ENCODE measurements at places on chromosomes 5 and 9.

DNA sequence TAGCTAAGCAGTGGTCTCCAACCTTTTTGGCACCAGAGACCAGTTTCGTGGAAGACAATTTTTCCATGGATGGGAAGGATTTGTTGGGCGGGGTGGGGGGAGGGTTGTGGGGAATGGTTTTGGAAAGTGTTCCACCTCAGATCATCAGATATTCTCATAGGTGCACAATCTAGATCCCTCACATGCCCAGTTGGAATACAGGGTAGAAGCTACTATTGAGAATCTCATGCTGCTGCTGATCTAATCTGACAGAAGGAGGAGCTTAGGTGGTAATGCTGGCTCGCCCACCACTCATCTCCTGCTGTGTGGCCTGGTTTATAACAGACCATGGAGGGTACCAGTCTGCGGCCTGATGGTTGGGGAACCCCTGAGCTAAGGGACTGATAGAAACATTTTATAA, 662.7 kb upstream of the RGMB start:
- DNase-seq = no peak

GRCh38 chr5:14598225-14598624, 16.6 kb downstream of the OTULINL start:
- DNase-seq = no peak

GRCh38 chr5:62814991-62815390, 236.4 kb downstream of the LRRC70 start:
- DNase-seq = no peak

- no peak for DNase-seq
These were observed 33.2 kb downstream of the CSF1R start for GRCh38 chr5:150052956-150053712.

- no peak for DNase-seq
These were observed 28.1 kb upstream of the SPATA31E1 start for GRCh38 chr9:87854580-87854955.

DNA sequence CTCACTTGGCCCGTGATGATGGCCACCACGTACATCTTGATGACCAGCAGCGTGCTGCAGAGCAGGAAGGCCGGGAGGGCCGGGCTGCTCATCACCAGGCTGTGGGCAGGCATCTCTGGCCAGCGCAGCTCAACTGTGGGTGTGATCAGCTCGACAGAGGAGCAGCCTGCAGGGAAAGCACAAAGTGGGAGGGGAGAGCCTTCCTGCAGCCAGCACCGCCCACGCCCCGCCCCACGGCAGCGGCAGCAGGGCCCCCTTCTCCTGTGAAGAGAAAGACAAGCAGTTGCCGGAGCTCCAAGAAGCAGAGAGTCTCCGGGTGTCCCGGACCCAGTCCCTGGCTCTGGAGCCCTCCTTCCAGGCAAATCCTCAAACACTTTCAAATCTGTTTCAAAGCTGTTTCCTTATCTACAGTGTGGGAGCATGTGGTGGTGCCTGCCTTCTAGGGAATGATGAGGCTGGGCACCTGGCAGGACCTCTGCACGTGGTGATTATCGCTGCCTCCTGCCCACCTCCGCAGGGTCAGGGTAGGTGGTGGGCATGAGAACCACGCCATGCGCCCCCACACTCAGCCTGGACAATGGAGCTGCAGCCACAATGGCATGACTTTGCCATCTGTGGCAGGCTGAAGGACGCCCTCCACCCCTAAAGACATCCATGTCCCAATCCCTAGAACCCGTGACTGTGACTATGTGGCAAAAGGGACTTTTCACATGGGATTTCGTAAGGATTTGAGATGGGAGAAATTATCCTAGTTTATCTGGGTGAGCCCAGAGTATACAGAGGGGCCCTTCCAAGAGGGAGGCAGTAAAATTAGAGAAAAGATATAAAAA, at the start of gene PTGES:
TSS of gene PTGES (minus strand) at position 143 of the 830 bp plus-strand sequence. CDS start at position 113, 30 bp downstream.
- DNase-seq = peak; percentile 87

GRCh38 chr5:65563777-65564176, 681 bp downstream of the PPWD1 start:
- DNase-seq = no peak

- DNase-seq = no peak
These were observed 34.3 kb upstream of the CRB2 start for GRCh38 chr9:123321616-123322272.

- no peak for DNase-seq
These were observed 11.4 kb upstream of the IFNA14 start for GRCh38 chr9:21251190-21251589.

GRCh38 chr9:96061293-96061987, 185.9 kb downstream of the ERCC6L2 start:
- no peak for DNase-seq

DNA sequence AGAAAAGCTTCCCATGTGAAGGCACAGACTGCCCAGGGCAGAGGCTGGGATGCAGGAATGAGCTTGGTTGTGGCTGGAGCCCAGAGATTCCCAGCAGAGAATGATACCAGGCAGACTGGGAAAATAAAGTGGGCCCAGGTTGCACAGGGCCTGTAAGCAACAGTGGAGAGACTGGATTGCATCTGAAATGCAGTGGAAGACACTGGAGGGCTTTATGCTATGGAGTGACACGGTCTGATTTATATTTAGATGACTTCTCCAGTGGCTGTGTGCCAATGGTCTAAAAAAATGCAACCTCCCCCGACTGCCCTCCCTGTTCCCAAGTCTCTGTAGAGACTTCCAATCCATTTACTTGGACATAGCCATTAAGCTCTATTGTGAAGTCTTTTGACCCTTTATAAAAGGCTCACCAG, 951.1 kb upstream of the DMAC1 start:
- peak; percentile 3 for DNase-seq

- no peak for DNase-seq
These were observed 102.2 kb upstream of the TARS1 start for GRCh38 chr5:33338336-33339110.

DNA sequence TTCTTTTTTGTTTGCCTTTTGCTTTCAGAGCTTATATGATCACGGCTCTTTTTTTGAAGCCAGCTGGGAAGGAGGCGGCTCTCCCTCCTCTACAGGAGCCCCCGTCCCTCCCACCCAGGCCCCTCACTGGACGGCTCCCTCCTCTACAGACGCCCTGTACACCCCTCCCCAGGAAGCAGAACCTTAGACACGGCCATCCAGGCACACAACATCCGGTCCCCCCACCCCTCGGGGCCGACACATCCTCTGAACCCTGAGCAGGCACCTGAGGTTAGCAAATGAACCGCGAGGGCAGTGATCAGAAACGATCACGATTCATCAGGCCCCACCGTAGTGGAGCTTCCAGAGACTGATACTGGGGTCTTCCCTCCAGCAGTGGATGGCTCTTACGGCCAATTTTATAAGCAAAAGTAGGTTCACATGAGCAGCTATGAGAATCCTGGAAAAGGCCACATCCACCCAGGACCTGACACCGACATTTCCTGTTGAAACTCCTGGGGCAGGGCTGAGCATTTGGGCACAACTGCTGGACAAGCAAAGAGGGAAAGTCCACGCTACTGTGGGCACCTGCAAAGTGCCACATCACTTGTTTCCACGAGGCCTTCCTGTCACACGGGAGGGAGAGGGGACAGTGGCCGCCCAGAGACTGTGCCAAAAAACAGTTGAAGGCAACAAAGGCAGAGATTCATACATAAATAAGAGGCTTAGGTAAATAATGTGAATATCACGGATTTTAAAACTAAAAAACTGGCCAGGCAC, 78.9 kb downstream of the SEMA4D start:
- no peak for DNase-seq
